ENCODE measurements at places on chromosomes 2 and 18.

GRCh38 chr18:46787674-46788073, 30.8 kb upstream of the ST8SIA5 start:
- no peak overlapping the region for H3K27ac ChIP-seq
- no peak overlapping the region for H3K4me3 ChIP-seq
- no peak for DNase-seq
- no peaks in the 10 kb centered on the region for H3K36me3 ChIP-seq
- H3K27me3 ChIP-seq: no peaks in the 10 kb centered on the region

GRCh38 chr2:135894930-135895329, 18.7 kb upstream of the MCM6 start:
- H3K36me3 ChIP-seq: no peaks in the 10 kb centered on the region
- H3K27ac ChIP-seq: no peak overlapping the region
- DNase-seq: no peak
- H3K4me3 ChIP-seq: no peak overlapping the region
- no peaks in the 10 kb centered on the region for H3K27me3 ChIP-seq

DNA sequence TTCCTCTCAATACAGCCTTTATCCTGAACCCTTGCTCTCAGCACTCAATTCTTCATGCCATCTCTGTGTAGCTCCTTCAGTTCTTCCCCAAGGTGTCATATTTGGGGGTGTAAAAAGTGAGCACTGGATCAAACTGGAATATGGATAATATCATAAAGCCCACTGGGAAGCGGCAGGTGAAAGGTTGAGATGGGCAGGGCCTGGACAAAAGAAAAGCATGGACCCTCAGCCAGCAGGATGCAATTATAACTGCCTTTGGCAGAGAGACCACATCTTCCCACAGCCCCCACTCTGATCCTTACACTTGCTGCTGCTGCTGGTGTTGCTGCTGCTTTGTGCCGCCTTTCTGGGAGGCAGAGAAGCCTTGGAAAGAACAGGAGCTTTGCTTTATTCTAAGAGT, 31.2 kb upstream of the STPG4 start:
- no peaks in the 10 kb centered on the region for H3K36me3 ChIP-seq
- DNase-seq: no peak
- peaks cover 30% of the 10 kb centered on the region for H3K4me1 ChIP-seq
- no peaks in the 10 kb centered on the region for H3K27me3 ChIP-seq
- no peak overlapping the region for H3K4me3 ChIP-seq
- H3K27ac ChIP-seq: peak overlapping the region; percentile 18

DNA sequence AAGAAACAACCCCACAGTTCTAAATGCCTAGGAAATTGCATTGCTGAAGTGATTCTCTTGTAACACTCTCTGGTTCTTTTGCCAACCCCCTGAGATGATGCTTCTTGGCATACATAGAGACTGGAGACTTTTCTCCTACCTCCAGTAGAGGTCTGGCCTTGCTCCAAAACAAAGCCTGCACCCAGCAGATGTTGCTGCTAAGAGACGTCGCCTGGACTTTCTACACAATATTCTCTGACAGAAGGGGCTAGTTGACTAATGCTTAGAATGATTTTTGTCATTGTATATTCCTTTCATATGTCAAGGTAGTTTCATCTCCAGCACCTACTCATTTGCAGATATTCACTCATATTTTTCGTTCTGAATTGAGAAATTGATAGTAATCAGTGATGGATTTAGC, 24.6 kb downstream of the SOWAHC start:
- H3K36me3 ChIP-seq: no peaks in the 10 kb centered on the region
- no peak overlapping the region for H3K4me3 ChIP-seq
- H3K27ac ChIP-seq: no peak overlapping the region
- no peaks in the 10 kb centered on the region for H3K4me1 ChIP-seq
- no peak for DNase-seq
- no peaks in the 10 kb centered on the region for H3K27me3 ChIP-seq

DNA sequence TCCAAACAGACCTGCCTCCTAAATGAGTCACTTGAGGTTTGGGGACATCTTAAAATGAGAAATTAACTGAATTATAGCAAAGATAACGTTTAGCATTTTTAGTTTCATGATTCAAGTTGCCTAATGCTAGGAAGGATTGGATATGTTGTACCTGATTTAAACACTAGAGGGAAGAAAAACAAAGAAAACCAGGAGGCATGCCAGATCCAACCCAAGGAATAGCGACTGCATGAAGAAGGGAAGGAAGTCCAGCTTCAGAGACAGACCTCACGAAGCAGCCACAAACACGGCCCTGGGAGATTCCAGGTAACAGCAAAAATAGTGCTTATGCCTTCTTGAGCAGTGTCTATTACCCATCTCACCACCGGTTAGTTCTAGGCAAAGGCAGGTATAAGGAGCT, 499.9 kb upstream of the SPHKAP start:
- H3K27ac ChIP-seq: no peak overlapping the region
- H3K36me3 ChIP-seq: no peaks in the 10 kb centered on the region
- DNase-seq: no peak
- H3K27me3 ChIP-seq: no peaks in the 10 kb centered on the region
- H3K4me1 ChIP-seq: no peaks in the 10 kb centered on the region

DNA sequence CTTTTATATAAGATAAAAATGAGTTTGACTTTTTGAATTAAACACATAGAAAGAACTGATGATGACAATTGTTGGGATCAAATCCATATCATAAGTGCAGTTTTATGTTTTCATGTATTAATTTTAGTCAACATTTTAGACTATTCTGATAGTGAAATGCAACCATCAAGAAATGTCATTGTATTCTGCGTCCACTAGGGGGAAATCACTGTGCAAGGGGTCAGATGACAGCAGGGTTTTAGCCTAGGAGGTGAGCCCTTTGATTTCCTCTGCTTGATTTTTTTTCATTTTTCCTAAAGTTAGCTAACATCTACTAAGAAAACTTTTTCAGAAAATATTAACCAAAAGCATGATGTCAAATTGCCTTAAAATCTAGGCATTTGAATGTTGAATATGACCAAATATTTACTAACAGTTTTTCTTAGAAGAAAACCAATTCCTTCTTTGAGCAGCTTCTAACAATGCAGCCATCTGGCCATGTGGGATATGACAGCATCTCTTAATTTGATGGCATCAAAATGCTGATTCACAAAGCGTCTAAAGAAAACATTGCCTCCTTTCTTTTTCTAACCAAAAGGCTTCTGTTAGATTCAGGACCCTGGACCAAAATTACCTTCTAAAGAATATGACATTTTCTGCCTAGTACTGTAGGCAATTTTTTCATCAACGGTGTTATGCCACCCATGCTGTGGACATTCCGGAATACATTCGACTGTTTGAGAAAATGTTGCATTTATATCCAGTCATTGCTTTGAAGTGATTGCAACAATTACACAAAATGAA, 141.5 kb downstream of the SPHKAP start:
- H3K36me3 ChIP-seq: no peaks in the 10 kb centered on the region
- H3K27ac ChIP-seq: no peak overlapping the region
- no peaks in the 10 kb centered on the region for H3K4me1 ChIP-seq

- DNase-seq: no peak
- no peak overlapping the region for H3K4me3 ChIP-seq
- H3K27ac ChIP-seq: no peak overlapping the region
- no peaks in the 10 kb centered on the region for H3K4me1 ChIP-seq
These were observed 33.2 kb upstream of the NAB1 start for GRCh38 chr2:190615555-190616200.

GRCh38 chr18:38402509-38402908, 836.9 kb upstream of the CELF4 start:
- H3K27me3 ChIP-seq: no peaks in the 10 kb centered on the region
- no peaks in the 10 kb centered on the region for H3K4me1 ChIP-seq
- DNase-seq: no peak
- no peak overlapping the region for H3K27ac ChIP-seq
- no peaks in the 10 kb centered on the region for H3K36me3 ChIP-seq

DNA sequence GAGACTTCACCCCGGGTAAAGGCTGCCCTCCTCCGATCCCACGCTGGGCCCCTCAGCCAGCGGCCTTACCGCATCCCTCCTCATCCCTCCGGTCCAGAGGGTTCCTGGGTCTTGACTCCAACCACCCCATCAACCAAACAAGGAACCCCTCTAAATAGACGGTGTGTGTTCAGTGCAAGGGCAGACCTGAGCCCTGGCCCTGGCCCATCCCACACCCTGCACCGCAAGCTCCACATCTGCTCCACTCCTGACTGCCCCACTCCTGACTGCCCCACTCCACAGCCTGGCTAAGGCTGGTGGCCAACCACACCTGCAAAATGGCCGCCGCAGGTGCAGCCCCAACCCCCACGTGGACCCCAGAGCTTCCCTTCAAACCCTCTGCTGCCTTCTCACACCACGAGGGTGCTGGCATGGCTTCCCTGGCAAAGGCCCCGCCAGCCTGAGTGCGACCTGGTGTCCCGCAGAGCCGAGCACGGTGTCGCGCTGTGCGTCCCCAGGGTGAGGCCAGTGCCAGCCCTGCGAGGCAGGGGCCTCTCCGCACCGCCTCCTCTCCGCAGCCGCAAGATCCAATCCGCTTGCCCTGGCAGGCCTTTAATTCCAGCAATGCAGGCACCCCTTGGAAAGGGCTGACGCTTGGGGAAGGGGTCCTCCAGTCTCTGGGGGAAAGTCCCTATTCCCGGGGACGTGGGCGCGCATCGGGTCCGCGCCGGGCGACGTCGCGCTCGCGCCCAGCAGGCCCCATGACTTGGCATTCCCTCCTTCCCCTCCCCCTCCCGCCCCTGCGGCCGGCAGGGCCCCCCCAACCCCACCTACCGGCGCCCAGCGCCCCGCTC, 1.5 kb downstream of the KIF1A start:
- H3K4me1 ChIP-seq: peaks cover 3% of the 10 kb centered on the region
- H3K4me3 ChIP-seq: peak overlapping the region; percentile 56
- no peaks in the 10 kb centered on the region for H3K36me3 ChIP-seq
- peaks cover 5% of the 10 kb centered on the region for H3K27me3 ChIP-seq

- H3K36me3 ChIP-seq: no peaks in the 10 kb centered on the region
- no peaks in the 10 kb centered on the region for H3K27me3 ChIP-seq
- no peak overlapping the region for H3K27ac ChIP-seq
- no peak for DNase-seq
These were observed 117.3 kb upstream of the ZFP36L2 start for GRCh38 chr2:43343573-43344304.

GRCh38 chr2:98821629-98822135, 90.8 kb upstream of the MGAT4A start:
- no peaks in the 10 kb centered on the region for H3K27me3 ChIP-seq
- no peaks in the 10 kb centered on the region for H3K4me1 ChIP-seq
- H3K36me3 ChIP-seq: no peaks in the 10 kb centered on the region
- H3K27ac ChIP-seq: no peak overlapping the region
- H3K4me3 ChIP-seq: no peak overlapping the region

DNA sequence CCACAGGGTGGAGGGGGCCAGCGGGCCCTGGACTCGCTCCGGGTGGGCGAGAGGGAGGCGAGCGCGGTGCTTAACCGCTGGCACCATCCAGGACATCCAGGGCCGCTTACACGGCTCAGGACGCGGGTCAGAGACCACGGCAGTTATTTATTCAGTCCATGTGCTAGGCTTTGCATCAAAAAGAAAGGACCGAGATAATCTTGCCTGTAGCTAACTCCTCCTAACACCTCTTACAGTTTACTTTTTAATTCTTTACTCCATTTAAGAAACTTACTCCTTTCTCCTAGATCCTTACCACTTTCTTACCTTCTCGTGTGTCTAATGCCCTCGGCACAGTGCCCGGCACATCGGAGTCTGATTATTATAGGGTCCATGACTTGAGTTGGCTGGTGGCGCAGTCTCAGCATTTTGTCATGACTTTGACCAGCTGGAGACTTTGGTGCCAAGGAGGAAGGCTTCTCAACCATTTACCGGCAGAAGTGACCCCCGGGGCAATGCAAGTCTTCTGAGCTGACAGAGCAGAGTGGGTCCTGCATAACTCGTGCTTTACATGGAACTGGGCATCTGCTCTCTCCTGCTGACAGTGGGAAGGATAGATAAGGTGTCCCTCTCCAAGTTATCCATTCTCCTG, 503 bp downstream of the ANXA4 start:
- peaks cover 29% of the 10 kb centered on the region for H3K4me1 ChIP-seq
- H3K36me3 ChIP-seq: no peaks in the 10 kb centered on the region
- no peaks in the 10 kb centered on the region for H3K27me3 ChIP-seq
- peak overlapping the region; percentile 82 for H3K4me3 ChIP-seq

DNA sequence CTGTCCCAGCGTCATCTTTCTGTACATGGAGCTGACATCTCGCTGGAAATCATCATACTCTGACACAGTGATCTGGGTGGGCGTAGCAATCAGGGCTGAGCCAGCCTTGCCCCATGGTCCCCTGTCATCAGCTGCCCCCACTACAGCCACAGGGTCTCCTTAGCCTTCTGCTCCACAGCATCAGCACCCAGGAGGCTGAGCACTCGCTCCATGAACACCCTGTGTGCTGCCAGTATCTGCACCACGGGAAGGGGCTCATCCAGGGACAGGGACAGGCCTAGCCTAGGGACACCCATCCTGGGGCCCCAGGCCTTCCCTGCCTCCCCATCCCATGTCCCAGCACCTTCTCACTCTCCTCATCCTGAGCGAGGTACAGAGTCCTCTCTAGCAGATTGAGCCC, 11.4 kb downstream of the ALPG start:
- H3K4me1 ChIP-seq: peaks cover 5% of the 10 kb centered on the region
- peak overlapping the region; percentile 68 for H3K27ac ChIP-seq
- DNase-seq: no peak
- H3K36me3 ChIP-seq: no peaks in the 10 kb centered on the region
